ENCODE measurements at places on chromosomes 6 and 20. TPM values are rescaled to one million over a fixed set of nuclear protein-coding genes. Genes with fewer than 3 reads are reported as not detected.
A peak's percentile ranks its signal among the peaks of the same experiment; 100 is the strongest.

Gene FERMT1
- total RNA-seq, result 1.7 TPM

Gene PGC
- not detected for total RNA-seq

Gene RAB44
- not detected for total RNA-seq

Gene BCAS1
- total RNA-seq, result under 0.01 TPM

Gene THEMIS
- under 0.01 TPM for total RNA-seq

Gene LRRN4
- under 0.01 TPM for total RNA-seq

Gene BEND6
- 10.6 TPM for total RNA-seq

Gene SIRPD
- total RNA-seq, result not detected

Gene BANF2
- not detected for total RNA-seq

GRCh38 chr20:8471465-8471864, 339.4 kb downstream of the PLCB1 start:
- DNase-seq, result no peak

GRCh38 chr6:160041608-160042007, 72.7 kb downstream of the IGF2R start:
- DNase-seq, result peak; percentile 70

DNA sequence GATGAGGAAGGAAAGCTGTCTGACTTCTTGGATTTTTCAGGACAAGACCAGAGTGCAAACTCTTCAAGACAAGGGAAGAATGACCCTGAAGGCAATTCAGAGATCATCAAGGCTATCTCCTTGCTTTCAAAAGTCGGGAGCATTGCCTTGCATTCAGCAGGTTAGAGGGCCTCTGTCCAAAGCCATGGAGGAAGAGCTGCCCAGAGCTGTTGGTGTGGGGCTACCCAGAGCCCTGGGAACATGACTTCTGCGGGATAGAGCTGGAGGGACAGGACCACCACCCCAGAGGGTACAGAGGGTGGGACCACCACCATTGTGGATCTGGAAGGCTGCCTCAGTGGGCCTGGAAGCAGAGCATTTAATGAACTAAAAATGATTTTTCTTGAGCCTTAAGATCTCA, 5.2 kb upstream of the SRXN1 start:
- no peak for DNase-seq

GRCh38 chr6:55388211-55388610, 60.9 kb downstream of the GFRAL start:
- peak; percentile 88 for DNase-seq

DNA sequence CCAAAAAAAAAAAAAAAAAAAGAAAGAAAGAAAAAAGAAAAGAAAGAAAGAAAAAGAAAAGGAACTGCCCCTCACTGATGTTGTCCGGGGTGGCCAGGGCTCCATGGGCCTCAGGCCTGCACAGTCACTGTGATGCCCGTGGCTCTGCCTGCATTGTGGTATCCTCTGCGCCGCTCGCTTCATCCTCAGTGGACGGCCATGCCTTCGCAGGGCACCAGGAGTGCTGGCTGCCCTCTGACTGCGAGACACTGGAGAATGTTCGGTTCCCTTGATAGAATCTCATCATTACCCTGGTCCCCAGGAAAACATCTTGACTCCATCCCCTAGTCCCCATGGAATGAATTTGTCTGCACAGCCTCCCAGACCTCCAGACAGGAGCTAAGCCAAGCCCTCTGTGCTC, 61.7 kb downstream of the TMEM242 start:
- DNase-seq, result no peak

DNA sequence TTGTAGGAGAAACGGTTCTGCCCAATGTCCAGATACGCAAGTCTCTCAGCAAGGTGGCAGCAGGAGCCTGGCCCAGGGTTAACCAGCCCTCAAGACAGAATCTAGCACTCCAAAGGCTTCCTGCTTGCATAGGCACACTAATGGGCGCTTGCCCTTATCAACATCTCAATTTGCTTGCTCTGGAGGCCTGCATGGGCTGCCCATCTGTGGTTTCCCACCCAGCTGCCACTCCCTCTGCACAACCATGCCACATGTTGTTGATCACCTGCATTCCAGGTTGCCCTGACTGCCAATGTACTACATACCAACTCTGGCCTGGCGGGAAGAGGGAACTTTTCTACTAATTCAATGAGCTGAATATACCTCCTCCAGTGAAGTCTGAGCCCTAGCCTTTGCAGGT, 74.6 kb downstream of the ATG5 start:
- DNase-seq, result no peak

GRCh38 chr6:170128346-170128745, 162.5 kb downstream of the DLL1 start:
- DNase-seq, result no peak

- DNase-seq, result no peak
Measured at GRCh38 chr6:159439651-159440050, 253.4 kb downstream of the SOD2 start.

GRCh38 chr6:117346142-117346930, 79.4 kb downstream of the ROS1 start:
- DNase-seq, result peak; percentile 28

GRCh38 chr6:16179063-16179462, 50.2 kb downstream of the MYLIP start:
- no peak for DNase-seq

DNA sequence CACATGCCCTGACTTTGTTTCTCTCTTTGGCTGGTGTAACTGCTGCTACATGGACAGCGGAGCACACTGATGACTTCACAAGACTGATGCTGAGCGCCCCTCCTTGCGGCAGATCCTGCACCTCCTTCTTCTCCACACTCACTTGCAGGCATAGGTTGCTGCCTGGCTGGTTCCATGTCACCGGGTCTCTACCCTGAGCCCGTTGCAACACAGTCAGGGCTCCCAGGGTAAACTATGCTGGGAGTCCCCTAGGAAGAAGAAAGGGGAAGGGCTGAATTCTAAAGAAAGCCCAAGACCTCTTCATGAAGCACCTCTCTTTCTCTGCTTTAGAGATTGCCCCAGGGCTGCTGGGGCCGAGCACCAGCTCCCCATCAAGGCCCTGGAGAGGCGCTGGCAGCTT, 83.3 kb upstream of the DUSP22 start:
- no peak for DNase-seq

GRCh38 chr6:28205879-28206278, 19.2 kb upstream of the ZSCAN9 start:
- DNase-seq, result no peak

DNA sequence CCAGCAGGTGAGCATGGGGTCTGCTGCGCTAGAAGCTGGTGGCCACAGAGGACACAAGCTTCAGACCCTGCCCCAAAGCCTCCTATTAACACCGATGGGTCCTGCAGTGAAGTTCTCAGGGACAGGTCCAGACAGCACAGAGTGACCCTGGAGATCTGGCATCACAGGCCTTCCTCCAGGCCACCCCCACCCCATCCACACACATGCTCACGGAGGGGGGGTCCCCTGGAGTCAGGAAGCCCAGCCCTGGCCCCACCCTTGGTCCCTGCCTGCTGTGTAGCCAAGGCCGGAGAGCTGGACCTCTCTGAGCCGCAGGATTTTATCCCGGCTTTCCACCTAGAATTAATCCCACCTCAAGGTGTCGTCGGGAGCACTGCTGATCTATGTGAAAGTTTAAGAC, 167.3 kb downstream of the TAF4 start:
- DNase-seq, result no peak

GRCh38 chr6:80454661-80455365, 348.3 kb downstream of the BCKDHB start:
- peak; percentile 38 for DNase-seq

GRCh38 chr20:9392892-9393857, 121.2 kb upstream of the LAMP5 start:
- DNase-seq, result peak; percentile 73

- DNase-seq, result no peak
Measured at GRCh38 chr6:71892641-71893040, 6.3 kb downstream of the RIMS1 start.

DNA sequence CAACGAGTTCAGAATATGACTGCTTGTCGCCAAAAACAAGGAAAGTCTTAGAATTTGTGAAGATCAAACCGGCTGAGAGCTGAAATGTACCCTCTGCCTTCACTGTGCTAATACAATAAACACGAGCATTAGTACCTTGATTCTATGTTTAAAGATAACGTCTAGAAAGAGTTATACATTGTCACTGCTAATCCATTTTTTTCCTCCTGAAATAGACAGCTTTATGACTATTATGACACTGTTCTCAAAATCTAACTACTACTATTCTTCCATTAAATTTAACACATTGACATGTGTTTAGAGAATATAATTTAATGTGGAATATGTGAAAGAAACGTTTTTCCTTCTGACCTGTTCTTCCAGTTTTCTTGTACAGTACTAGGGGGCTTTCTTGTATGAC, 204.8 kb downstream of the UST start:
- DNase-seq, result no peak

- no peak for DNase-seq
Measured at GRCh38 chr6:15536198-15536955, 126.5 kb downstream of the DTNBP1 start.

DNA sequence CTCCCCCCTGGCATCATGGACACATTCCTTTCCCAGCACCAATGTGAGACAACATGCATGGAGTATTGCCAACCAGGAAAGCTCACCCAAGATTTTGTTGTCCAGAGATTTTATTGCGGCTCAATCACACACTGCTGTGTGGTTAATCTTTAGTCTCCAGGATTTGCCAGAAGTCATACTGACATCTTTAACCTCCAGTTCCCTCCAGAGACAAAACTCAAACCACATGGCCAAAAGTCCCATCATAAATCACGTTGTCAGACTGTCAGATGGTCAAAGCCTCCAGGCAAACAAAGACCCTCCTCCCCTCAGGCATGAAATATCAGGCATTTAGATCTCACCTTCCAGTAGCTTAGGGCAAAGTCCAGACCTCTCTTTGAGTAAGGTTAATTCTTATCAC, 97.3 kb upstream of the OPRM1 start:
- no peak for DNase-seq

DNA sequence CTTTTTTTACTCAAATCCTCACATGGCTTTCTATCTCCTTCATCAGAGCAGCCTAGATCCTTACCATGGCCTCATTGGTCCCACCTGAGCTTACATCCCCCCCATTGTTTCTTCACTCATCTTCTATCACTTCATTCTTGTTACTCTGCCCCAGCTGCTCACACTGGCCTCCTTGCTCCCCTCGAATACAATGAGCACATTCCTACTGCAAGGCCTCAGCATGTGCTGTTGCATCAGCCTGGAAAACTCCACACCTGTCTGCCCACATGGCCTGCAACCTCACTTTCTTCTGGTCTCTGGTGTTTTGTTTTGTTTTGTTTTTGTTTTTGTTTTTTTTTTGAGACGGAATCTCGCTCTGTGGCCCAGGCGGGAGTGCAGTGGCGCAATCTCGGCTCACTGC, 212.6 kb downstream of the TBX18 start:
- no peak for DNase-seq

DNA sequence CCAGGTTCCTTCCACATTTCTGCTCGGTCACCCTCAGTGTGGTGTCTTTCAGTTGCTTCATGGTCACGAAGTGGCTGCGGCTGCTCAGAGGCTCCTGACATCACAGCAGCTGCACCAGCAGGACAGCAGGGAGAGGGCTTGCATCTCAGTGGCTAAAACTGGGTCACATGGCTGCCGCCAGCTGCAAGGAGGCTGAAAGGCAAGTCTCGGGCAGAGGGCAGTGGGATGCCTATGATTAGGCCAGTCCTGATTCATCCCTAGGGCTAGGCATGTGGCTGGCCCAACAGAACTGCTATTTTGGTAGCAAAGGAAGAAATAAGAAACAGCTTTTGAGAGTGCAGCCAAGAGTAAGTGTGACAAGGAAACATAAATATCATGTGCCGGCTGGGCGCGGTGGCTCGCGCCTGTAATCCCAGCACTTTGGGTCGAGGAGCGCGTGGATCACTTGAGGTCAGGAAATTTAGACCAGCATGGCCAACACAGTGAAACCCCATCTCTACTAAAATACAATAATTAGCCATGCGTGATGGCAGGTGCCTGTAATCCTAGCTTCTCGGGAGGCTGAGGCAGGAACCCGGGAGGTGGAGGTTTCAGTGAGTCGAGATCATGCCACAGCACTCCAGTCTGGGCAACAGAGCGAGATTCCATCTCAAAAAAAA, 46.6 kb downstream of the RBM38 start:
- DNase-seq, result no peak

GRCh38 chr6:143699430-143699825, 21.7 kb downstream of the PHACTR2 start:
- DNase-seq, result no peak

GRCh38 chr6:16190214-16190613, 48.2 kb upstream of the GMPR start:
- no peak for DNase-seq
